Activated CD8-positive, alpha-beta T cell treated with anti-CD3 and anti-CD28 coated beads, Interleukin-2, amount 10 ng/mL, durations not matched to agents 7 days and 5 days (primary cell): ENCODE measurements at places on chromosomes 3 and 15. TPM values are rescaled to one million over a fixed set of nuclear protein-coding genes. Genes with fewer than 3 reads are reported as not detected.

Gene CLDN18
- total RNA-seq, result not detected

Gene GHSR
- total RNA-seq, result not detected

DNA sequence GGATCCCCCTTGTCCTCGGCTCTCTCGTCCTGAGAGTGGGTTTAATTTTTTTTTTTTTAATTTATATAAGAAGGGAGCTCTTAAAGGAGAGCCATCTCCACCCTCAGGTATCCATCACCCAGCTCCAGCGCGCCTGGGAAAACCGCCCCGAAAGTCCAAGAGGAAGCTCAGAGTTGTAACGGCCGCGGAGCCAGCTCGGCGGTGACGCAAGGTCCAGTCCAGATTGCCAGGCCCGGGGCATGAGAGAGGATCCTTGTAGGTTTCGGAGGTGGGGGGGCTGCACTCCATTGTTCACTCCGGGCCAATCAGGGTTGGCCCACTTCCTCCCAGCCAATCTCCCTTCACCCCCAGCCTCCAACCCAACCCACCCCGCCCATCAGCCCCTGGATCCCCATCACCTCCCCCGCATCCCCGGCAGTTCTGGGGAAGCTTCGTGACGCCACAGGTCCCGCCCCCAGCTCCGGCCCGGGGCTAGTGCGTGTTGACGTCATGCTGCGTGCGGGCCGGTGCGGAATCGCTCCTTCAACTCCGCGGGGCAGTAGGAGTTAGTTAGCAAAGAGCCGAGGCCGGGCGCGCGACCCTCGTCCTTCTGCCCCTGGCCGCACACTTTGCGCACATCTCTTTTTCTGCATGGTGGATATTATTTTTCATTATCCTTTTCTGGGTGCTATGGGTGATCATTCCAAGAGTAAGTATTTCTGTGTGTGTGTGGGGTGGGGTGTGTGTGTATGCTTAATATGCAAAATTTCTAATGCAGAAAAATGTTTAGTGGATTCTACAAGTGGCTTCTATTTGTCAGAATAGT is at the start of gene ISL2:
ISL2 (plus strand) TSS at position 520 of the 805 bp plus-strand sequence; CDS start at position 631, 111 bp downstream.
- peak; percentile 77 for DNase-seq
- peak within 1 kb of the TSS; percentile 58 for H3K27ac ChIP-seq
- peaks cover 63% of the 10 kb centered on the region for H3K27me3 ChIP-seq
- peak within 1 kb of the TSS; percentile 67 for H3K4me3 ChIP-seq
- H3K36me3 ChIP-seq, result peaks cover 7% of the 10 kb centered on the region

DNA sequence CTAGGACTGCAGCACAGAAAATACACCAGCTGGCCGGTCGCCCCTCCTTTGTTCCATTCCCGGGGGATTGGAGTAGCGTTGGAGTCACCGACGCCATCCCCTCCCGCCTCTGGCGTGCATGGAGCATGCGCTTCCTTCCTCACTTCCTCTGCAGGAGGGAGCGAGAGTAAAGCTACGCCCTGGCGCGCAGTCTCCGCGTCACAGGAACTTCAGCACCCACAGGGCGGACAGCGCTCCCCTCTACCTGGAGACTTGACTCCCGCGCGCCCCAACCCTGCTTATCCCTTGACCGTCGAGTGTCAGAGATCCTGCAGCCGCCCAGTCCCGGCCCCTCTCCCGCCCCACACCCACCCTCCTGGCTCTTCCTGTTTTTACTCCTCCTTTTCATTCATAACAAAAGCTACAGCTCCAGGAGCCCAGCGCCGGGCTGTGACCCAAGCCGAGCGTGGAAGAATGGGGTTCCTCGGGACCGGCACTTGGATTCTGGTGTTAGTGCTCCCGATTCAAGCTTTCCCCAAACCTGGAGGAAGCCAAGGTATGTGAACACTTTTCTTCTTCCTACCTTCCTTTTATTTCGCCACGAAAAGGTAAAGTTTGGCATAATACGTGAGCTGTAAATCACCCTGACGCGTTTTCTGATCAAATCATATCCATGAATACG is at the start of gene SCG3:
SCG3 (plus strand) TSS at position 201 of the 661 bp plus-strand sequence; CDS start at position 454, 253 bp downstream.
- no peak within 1 kb of the TSS for H3K4me3 ChIP-seq
- peak; percentile 85 for DNase-seq
- no peak within 1 kb of the TSS for H3K27ac ChIP-seq
- peaks cover 28% of the 10 kb centered on the region for H3K27me3 ChIP-seq

DNA sequence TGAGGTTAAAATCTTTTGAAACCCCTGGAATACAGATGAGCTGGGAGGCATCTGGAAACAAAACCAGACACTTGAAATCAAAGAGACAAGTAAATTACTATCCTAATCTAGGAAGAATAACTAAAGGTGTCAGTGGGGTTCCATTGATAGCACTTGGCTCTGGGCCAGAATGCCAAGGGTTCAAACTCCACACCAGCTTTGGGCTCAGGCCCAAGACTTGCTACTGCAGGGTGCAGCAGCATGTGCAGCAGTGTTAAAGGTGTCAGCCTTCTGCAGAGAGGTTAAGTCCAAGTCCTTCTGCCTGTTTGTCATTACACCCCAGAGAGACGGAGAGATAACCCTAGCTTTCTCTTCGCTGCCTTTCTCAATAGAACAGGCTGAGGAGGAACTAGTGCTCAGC is 273.9 kb downstream of the TIGIT start:
- no peak overlapping the region for H3K27ac ChIP-seq
- H3K4me1 ChIP-seq, result peaks cover 12% of the 10 kb centered on the region
- no peak for DNase-seq
- H3K36me3 ChIP-seq, result no peaks in the 10 kb centered on the region

GRCh38 chr3:158018462-158018861 is 87.8 kb downstream of the SHOX2 start:
- H3K4me3 ChIP-seq, result no peak overlapping the region
- H3K36me3 ChIP-seq, result no peaks in the 10 kb centered on the region
- no peak overlapping the region for H3K27ac ChIP-seq
- H3K4me1 ChIP-seq, result no peaks in the 10 kb centered on the region

DNA sequence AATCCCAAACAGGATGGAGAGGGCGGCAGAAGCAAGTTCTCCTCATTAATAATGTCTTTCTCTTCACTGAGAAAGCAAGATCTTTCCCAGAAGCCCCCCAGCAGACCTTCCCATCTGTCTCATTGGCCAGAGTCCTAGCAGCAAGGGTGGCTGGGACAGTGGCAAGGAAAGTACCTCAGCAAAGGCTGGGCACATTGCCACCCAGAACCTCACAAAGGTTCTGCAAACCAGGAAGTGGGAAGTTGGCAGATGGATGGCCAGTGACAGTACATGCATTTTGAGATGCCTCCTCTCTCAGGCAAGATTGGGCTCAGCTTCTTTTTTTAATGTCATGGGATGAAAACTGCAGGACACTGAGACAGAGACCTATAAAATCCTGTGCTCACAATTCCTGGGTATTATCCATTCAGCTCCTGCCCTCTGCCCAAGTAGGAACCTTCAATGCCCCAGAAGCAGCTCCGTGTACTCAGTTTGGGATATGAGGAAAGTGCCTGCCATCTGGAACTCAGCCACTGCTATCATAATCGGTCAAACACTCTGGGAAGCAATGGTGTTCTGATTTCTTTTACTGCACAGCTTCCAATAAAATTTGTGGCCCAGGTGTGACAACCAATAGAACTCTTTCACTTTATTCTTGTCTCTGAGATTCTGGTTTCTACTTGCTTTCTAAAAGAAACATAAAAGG is 25.5 kb downstream of the DPH3 start:
- H3K27me3 ChIP-seq, result peaks cover 3% of the 10 kb centered on the region
- no peaks in the 10 kb centered on the region for H3K36me3 ChIP-seq
- H3K4me3 ChIP-seq, result no peak overlapping the region
- peaks cover 9% of the 10 kb centered on the region for H3K4me1 ChIP-seq
- DNase-seq, result no peak
- no peak overlapping the region for H3K27ac ChIP-seq

- DNase-seq, result no peak
- no peaks in the 10 kb centered on the region for H3K36me3 ChIP-seq
- no peaks in the 10 kb centered on the region for H3K27me3 ChIP-seq
- H3K4me1 ChIP-seq, result no peaks in the 10 kb centered on the region
- no peak overlapping the region for H3K4me3 ChIP-seq
- no peak overlapping the region for H3K27ac ChIP-seq
These were observed 78.3 kb downstream of the SMAD6 start for GRCh38 chr15:66780172-66780972.

GRCh38 chr3:69772152-69772867 is 33.0 kb downstream of the MITF start:
- H3K27me3 ChIP-seq, result no peaks in the 10 kb centered on the region
- H3K4me1 ChIP-seq, result no peaks in the 10 kb centered on the region
- H3K27ac ChIP-seq, result no peak overlapping the region
- H3K36me3 ChIP-seq, result no peaks in the 10 kb centered on the region
- DNase-seq, result no peak
- no peak overlapping the region for H3K4me3 ChIP-seq

DNA sequence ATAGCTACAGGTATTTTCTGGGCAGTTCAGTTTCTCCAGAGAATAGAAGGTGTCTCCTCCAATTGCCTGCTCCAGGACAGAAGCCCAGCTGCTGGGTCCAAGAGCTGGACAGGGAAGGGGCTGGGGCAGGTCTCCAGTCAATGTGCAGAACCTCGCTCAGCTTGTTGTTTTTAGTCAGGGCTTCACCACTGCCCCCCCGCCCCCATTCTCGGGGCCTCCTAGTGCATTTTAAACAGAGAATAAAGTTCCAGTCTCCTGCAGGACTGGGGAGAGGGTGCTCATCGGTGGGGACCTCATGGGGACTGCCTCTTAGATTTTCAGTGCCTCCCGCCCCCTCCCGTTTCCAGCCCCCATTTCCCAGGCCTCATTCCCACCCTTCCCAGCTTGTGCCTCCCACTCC is 216.6 kb downstream of the XXYLT1 start:
- H3K4me3 ChIP-seq, result no peak overlapping the region
- H3K27me3 ChIP-seq, result peaks cover 22% of the 10 kb centered on the region
- H3K27ac ChIP-seq, result no peak overlapping the region
- no peaks in the 10 kb centered on the region for H3K4me1 ChIP-seq
- no peaks in the 10 kb centered on the region for H3K36me3 ChIP-seq
